HepG2 (cell line): ENCODE measurements at places on chromosomes 7 and 10. TPM values are rescaled to one million over a fixed set of nuclear protein-coding genes. Genes with fewer than 3 reads are reported as not detected.

GRCh38 chr7:20030417-20030816 lies 186.8 kb downstream of the MACC1 start:
- H3K27me3 ChIP-seq: no peaks in the 10 kb centered on the region
- no peak for DNase-seq
- H3K27ac ChIP-seq: no peak overlapping the region

- H3K27ac ChIP-seq: no peak overlapping the region
- DNase-seq: no peak
- no peaks in the 10 kb centered on the region for H3K4me1 ChIP-seq
Observed at GRCh38 chr10:49015700-49016099, 76.1 kb upstream of the LRRC18 start.

DNA sequence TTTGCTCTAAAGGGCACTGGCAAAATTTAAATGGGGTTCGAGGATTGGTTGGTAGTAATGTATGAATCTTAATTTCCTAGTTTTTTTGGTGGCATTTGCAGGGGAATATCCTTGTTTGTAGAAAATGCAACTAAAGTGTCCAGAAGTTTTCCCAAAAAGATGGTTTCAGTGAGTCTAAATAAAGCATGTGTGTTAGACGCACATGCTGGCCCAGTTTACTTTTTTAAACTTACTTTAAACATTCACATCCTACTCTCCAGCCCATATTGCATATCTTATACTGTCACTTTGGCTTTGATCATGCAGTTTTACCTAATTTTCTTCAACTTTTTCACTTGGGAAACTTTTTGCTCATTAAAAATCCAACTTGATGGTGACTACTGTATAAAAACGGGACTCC lies 744.0 kb upstream of the CELF2 start:
- no peak overlapping the region for H3K4me3 ChIP-seq
- no peaks in the 10 kb centered on the region for H3K4me1 ChIP-seq
- no peak overlapping the region for H3K27ac ChIP-seq

- H3K4me3 ChIP-seq: no peak overlapping the region
- H3K27me3 ChIP-seq: no peaks in the 10 kb centered on the region
Observed at GRCh38 chr10:14570800-14571199, 203.9 kb downstream of the FAM107B start.

PNLIPRP2 gene
- 0.95 and 0.97 TPM in 2 replicates for total RNA-seq

ESYT2 gene
- 26.0 and 37.3 TPM in 2 replicates for total RNA-seq

DNA sequence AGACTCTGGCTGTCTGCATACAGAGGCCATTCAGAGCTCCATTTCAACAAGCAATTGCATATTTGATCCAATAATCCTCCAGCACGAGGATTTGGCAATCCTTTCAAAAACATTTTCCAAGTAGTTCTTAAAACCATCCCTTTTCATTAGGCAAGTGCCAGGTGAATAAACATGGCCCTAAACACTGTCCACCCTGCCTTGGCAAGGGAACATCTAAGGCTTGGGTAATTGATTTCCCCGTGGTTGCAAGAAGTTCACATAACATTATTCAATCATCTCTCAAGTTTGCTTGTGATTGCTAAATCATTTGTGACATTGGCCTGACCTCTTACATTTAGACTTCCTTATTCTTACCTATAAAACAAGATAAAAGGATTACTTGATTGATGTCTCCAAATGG lies 175.2 kb downstream of the CTTNBP2 start:
- H3K4me3 ChIP-seq: no peak overlapping the region
- no peaks in the 10 kb centered on the region for H3K36me3 ChIP-seq
- H3K27me3 ChIP-seq: no peaks in the 10 kb centered on the region

DNA sequence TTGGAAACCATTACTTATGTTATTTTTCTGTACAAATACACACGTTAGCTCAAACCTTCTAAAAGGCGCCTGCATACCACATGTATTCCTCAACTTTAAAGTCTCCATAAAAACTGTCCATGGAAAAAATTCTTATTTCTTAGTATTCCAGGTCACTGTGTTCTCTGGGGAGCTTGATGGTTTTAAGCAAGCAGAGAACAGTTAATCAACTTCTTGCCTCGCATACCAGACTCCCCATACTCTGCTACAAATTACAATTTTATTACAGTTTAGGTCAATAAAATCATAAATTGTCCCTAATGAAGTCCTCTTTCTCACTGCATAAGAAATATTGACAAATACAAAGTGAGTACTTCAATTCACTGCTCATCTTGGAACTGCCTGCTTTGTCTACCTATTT lies 77.0 kb upstream of the GPR22 start:
- peaks cover 13% of the 10 kb centered on the region for H3K4me1 ChIP-seq
- no peaks in the 10 kb centered on the region for H3K27me3 ChIP-seq
- no peak overlapping the region for H3K4me3 ChIP-seq

GRCh38 chr10:114392112-114392835 lies 12.0 kb downstream of the AFAP1L2 start:
- H3K27ac ChIP-seq: no peak overlapping the region
- H3K27me3 ChIP-seq: peaks cover 2% of the 10 kb centered on the region

- H3K27me3 ChIP-seq: no peaks in the 10 kb centered on the region
- no peak overlapping the region for H3K4me3 ChIP-seq
- no peak overlapping the region for H3K27ac ChIP-seq
- no peaks in the 10 kb centered on the region for H3K36me3 ChIP-seq
- H3K4me1 ChIP-seq: peaks cover 59% of the 10 kb centered on the region
- DNase-seq: no peak
Observed at GRCh38 chr10:59033622-59034021, 142.8 kb upstream of the PHYHIPL start.

DNA sequence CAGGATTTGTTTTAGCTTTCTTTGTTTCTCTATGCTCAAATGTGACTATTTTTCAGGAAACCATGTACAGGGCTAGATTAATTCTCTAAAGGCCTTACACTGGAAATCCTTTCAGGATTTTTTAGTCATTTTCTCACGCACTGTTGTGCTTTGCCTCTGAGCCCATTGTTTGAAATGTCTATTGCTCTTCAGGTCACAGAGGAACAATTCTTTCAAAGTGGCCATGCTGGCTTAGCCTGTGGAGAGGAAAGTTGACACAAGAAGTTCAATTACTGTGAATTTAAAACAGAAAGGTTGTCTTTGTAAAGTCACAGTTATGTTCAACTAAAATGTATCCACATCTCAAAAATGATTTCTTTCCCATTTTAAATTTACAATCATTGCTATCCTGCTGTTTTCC lies 1071.7 kb upstream of the POT1 start:
- no peaks in the 10 kb centered on the region for H3K36me3 ChIP-seq
- H3K4me3 ChIP-seq: no peak overlapping the region
- H3K27ac ChIP-seq: no peak overlapping the region
- no peaks in the 10 kb centered on the region for H3K27me3 ChIP-seq
- no peak for DNase-seq

DNA sequence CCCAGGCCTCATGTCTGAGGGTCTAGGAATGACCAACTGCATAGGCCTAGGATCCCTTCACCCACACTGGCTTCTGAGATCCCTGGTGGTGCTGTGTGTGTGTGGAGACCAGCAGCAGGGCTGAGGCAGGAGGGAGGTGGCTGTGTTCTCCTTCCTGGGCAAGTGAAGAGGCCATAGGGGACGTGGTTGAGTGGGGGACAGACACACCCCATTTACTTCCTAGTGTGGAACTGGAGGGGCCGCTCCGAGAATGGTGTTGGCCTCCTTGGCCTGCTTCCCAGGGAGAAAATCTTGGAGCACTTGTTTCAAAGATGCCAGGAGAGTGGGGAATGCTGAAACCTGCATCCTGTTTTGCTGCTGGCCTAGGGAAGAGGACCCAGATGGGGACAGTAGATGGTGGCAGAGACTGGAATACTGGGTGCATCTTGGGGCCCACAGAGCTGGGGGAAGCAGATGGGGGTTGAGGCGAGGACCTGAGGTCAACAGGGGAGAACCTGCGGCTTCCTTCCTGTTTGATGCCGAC lies 19.1 kb downstream of the UBTD1 start:
- no peak overlapping the region for H3K27ac ChIP-seq
- DNase-seq: no peak
- H3K27me3 ChIP-seq: no peaks in the 10 kb centered on the region
- no peak overlapping the region for H3K4me3 ChIP-seq
- H3K4me1 ChIP-seq: peaks cover 14% of the 10 kb centered on the region

GRCh38 chr7:22223807-22224206 lies 133.1 kb downstream of the RAPGEF5 start:
- H3K36me3 ChIP-seq: peaks cover 12% of the 10 kb centered on the region
- no peaks in the 10 kb centered on the region for H3K27me3 ChIP-seq
- peaks cover 12% of the 10 kb centered on the region; the same call in 1 of the 2 replicates for H3K4me1 ChIP-seq
- DNase-seq: no peak
- H3K4me3 ChIP-seq: no peak overlapping the region

DNA sequence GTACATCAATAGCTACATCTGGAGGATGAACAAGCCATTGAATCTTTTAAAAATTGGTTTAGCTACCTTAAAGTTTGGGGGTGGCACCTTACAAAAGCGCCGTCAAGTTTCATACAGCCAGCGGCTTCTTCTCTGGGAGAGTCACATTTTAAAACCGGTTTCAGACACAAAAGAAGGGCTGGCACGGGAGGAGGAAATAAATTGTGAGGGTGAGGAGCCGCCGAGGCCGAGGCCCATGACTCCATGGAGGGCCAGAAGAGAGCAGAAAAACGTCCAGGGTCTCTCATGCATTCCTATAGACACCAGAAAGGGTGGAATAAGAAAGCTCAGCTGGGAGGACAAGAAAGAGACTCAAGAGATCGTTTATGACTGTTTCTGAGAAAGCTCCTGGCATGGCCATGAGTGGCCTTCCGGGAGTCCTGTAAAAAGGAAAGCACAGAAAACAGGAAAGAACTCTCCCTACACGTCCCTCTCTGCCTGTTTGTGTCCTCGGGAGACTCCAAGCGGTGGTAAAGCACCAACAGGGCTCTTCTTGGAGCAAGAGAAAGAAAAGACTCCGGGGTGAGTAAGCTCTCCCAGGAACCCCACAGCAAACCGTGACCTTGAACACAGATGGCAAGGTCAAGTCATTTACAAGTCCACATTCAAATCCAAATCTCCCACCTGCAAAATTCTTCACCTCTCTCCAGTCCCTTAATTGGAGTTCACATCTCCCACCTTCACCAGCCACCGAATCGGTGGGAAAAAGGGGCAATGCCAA lies 1.8 kb downstream of the FRAT2 start:
- no peaks in the 10 kb centered on the region for H3K27me3 ChIP-seq
- H3K27ac ChIP-seq: peak overlapping the region; percentile 71
- peak overlapping the region; percentile 65 for H3K4me3 ChIP-seq
- H3K36me3 ChIP-seq: no peaks in the 10 kb centered on the region
- H3K4me1 ChIP-seq: peaks cover 70% of the 10 kb centered on the region

GRCh38 chr7:31284106-31284505 lies 56.4 kb downstream of the NEUROD6 start:
- H3K36me3 ChIP-seq: no peaks in the 10 kb centered on the region
- no peaks in the 10 kb centered on the region for H3K27me3 ChIP-seq
- H3K4me1 ChIP-seq: no peaks in the 10 kb centered on the region
- DNase-seq: no peak
- H3K27ac ChIP-seq: no peak overlapping the region

DNA sequence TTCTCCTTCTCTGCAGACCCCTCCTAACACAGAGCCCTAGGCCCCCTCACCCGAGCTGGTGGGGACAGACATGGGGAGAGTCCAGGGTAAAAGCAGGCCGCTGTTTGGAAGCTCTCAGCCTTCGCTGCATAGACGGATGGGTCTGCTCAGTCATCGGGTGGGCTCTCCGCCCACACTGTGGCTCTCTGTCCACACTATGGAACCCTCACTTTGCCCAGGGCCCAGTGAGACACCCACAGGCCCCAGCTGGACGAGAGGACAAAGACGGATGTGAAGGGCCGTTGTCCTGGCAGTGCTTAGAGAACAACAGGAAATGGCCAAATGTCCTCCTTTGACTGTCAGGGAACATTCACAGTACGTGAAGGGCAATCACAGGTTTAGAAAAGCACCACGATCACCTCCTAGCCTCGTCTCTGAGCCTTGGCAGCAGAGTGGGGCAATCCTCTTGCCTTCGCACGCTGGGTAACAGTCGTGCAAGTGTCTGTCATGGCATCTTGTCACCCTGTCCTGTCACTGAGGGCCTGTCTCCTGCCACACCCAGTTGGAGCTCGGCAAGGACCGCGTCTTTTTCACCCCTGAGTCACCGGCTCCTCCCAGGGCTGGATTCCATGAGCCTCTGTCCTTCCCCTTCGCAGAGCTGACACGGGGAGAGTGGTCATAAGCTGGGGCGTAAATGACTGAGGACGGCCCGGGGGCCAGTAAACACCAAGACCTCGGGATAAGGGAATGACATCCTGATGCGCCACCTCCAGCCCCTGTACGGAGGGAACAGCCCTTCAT lies 80.6 kb downstream of the PRKAG2 start:
- H3K36me3 ChIP-seq: no peaks in the 10 kb centered on the region
- no peak for DNase-seq
- no peak overlapping the region for H3K4me3 ChIP-seq
- H3K27me3 ChIP-seq: peaks cover 2% of the 10 kb centered on the region; the same call in 1 of the 2 replicates
- 0 out of 2 replicates have a peak, but pooled peaks cover under 1% of the 10 kb centered on the region for H3K4me1 ChIP-seq
- H3K27ac ChIP-seq: no peak overlapping the region

GRCh38 chr7:36264123-36264801 lies 111.2 kb downstream of the EEPD1 start:
- no peak overlapping the region for H3K27ac ChIP-seq
- no peaks in the 10 kb centered on the region for H3K27me3 ChIP-seq
- peaks cover 70% of the 10 kb centered on the region for H3K4me1 ChIP-seq
- peaks cover 7% of the 10 kb centered on the region; the same call in 1 of the 3 replicates for H3K36me3 ChIP-seq
- no peak for DNase-seq
- H3K4me3 ChIP-seq: no peak overlapping the region

ENO4 gene
- not detected in 2 replicates for total RNA-seq

ELN gene
- total RNA-seq: 0.08 and 0.15 TPM in 2 replicates

- H3K36me3 ChIP-seq: peaks cover 4% of the 10 kb centered on the region
- no peaks in the 10 kb centered on the region for H3K27me3 ChIP-seq
- no peak overlapping the region for H3K27ac ChIP-seq
- no peak overlapping the region for H3K4me3 ChIP-seq
- peak; percentile 12 for DNase-seq
- no peaks in the 10 kb centered on the region for H3K4me1 ChIP-seq
Observed at GRCh38 chr7:158885624-158886023, 29.3 kb downstream of the DYNC2I1 start.

DNA sequence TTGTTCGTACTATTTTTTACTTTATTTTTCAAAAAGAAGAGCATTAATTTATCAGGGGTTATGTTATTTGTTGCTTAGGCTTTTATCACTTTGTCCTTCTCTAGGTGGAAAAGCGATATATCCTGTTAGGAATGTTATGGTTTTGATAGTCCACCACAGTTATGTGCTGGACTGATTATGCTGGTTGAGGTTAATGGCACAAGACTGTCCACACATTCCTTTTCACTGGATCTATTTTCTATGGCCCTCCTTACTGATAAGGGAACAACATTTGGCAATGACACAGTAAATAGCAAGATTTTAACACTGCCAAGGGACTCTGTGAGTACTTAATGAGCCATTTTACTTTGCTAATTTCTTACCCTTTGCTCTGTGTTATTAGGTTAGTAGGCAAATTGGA lies 1212.3 kb downstream of the NXPH1 start:
- no peak overlapping the region for H3K27ac ChIP-seq
- H3K27me3 ChIP-seq: no peaks in the 10 kb centered on the region
- no peak for DNase-seq
- no peaks in the 10 kb centered on the region for H3K4me1 ChIP-seq

- H3K27ac ChIP-seq: no peak overlapping the region
- peaks cover 6% of the 10 kb centered on the region for H3K4me1 ChIP-seq
- DNase-seq: no peak
Observed at GRCh38 chr10:13773043-13773442, 186.3 kb downstream of the PRPF18 start.

NPVF gene
- not detected in 2 replicates for total RNA-seq
